CD8-positive, alpha-beta memory T cell (primary cell): ENCODE measurements at places on chromosomes 2 and 18.

- DNase-seq = no peak
Observed at GRCh38 chr2:171297956-171298355, 135.8 kb downstream of the METTL8 start.

GRCh38 chr18:79961527-79962291 lies 2.7 kb upstream of the HSBP1L1 start:
- DNase-seq = no peak

DNA sequence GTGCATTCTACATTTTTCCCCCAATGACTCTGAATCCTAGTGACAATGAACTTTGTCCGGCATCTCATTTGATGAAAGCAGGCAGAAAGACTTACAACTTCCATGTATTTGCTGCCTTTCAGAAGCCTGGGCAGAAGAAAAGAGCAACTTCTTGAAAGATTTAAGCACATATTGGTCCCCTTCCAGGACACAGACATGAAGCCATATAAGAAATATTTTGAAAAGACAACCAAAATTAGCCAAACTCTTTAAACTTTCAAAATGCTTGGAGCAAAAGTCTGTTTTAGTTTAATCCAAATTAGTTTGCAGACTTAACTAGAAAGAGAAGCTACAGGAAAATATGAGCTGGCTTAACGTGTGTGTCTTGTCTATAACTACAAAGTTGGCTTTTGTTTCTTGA lies 492.5 kb downstream of the NR4A2 start:
- no peak for DNase-seq

DNA sequence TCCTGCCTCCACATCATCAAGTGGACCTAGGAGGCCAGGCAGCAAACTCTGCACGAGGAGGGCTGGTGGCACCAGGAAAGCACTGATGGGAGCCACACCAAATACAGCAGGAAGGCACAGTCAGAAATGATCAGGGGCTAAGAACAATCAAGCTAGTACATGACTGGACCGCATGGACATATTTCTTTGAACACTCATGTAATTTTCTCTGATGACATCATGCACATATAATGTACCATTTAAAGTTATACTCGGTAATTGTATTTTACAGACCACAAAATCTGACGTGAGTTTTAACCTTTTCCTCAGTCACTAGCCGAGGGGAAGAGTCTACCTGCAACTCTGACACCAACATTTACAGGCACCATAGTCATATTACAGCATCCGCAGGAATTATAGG lies 76.7 kb downstream of the XDH start:
- DNase-seq = no peak

- no peak for DNase-seq
Observed at GRCh38 chr2:119751706-119752105, 8.0 kb upstream of the PTPN4 start.

DNA sequence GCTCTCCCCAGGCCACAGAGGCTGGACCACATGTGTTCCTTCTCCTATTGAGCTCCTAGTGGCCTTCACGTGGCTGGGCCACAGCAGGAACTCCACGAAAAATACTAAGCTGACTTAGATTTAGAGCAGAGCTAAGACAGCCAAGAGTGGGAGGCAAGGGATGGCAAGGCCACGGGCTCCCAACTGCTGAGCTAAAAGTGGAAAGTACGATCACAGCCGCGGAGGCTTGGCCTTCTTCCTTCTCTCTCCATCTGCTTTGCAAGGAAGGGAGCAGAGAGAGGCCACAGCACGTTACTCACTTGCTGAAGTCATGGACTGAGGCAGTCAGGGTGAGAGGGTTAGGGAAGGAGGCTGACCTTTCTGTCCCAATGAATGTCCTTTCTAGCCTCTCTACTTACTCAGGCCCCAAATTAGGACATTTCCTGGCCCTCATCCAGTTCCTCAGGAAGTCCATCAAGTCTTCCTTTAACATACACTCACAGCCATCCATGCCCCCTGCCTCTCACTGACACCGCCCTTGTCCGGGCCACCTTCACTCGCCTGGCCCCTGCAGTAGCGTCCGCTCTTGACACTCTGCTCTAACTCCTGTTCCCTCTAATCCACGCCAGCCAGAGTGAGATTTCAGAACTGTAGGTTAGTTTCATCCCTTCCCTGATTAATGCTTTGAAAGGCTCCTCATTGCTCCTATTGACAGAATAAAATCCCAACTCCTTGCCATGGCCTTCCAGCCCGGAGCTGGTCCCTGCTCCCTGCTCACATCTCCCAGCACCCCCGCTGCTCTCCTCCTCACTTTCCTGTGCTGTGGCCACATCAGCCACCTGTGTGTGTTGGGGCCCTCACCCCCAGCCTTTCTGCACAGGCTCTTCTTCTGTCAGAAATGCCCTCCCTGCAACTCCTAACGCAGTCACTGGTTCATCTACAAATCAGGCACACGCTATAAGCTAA lies 204.2 kb downstream of the CYP26B1 start:
- DNase-seq = no peak

- no peak for DNase-seq
Observed at GRCh38 chr2:30149976-30150375, 3.2 kb downstream of the YPEL5 start.

- DNase-seq = no peak
Observed at GRCh38 chr2:47223980-47224379, 68.9 kb upstream of the STPG4 start.

- DNase-seq = no peak
Observed at GRCh38 chr2:148350199-148350598, 294.4 kb upstream of the EPC2 start.

DNA sequence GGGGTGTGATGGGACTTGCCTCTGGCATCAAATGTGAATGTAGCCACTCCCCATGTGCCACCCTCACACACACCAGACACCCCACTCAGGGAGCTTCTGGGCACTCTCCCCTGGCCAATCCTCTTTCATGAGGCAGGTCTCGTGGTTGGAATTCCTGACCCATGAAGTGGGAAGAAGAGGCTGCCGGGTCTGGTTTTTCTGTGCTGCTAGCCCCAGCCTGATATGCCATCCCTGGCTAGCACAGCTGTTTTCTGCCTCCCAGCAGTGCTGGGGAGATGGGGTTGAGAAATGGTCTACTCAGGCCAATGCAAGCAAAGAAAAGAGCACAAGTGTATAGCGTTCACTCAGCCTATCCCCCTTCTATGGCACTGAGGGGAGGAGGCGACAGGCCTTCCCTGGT lies 1.2 kb upstream of the C2orf72 start:
- DNase-seq = no peak

DNA sequence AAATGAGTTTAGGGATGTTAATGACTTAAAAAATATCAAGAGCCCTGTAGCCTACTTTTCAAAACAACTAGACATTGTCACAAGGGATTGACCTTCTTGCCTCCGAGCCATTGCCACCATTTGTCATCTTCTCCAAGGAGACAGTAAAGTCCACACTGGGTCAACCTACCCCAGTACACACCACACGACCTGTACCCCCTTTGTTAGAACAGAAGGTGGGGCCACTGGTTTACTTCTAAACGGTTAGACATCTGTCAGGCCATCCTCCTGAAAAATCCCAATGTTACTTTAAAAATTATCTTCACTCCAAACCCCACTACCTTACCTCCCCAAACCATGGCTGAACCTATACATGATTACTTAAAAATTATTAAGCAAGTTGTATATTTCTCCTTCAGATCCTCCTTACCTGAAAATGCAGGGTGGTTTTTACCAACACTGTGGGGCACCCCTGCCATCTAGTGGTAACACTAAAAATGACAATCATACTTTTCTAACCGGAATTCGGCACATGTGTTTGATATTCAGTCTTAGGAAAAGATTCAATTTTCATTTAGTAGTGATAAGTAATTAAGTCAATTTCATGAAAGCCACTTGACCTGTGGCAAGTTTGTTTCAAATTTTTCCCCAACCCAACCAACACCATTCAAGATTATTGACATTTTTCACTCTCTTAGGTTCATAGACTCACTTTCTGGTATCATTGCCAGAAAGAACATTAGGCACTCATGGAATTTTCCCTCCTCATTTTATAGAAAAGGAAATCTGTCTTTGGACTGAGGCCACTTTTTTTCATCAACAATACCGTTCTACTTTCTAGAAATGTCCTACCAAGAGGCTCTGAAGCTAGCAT lies 265.3 kb upstream of the PKDCC start:
- peak; percentile 12 for DNase-seq

GRCh38 chr2:198314559-198315153 lies 510.3 kb downstream of the PLCL1 start:
- DNase-seq = peak; percentile 21

DNA sequence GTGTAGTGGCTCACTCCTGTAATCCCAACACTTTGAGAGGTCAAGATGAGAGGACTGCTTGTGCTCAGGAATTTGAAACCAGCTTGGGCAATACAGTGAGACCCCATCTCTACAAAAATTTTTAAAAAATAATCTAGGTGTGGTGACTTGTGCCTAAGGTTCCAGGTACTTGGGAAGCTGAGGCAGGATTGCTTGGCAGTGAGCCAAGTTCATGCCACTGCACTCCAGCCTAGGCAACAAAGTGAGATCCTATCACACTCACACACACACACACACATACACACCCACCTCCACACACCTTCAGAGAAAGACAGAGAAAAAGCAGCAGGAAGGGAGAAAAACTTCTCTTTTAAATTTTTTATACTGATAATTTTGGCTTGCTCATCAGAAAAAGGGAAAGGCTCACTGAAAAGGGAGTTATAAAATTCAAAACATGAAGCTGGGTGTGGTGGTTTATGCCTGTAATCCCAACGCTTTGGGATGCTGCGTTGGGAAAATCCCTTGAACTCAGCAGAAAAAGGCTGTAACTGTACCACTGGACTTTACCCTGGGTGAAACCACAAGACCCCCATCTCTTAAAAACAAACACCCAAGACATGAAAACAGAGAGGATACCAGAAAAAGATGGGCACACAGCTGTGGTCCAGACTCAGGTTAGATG lies 25.7 kb downstream of the FAM168B start:
- DNase-seq = no peak

GRCh38 chr18:24426398-24427294 lies at the start of gene IMPACT:
TSS of gene IMPACT (plus strand) at chr18:24426670. CDS start at chr18:24426757, 87 bp downstream.
- DNase-seq = peak; percentile 68

- DNase-seq = no peak
Observed at GRCh38 chr2:207311316-207312005, 145.7 kb upstream of the KLF7 start.

GRCh38 chr2:14944562-14945346 lies 312.2 kb downstream of the LRATD1 start:
- DNase-seq = no peak

GRCh38 chr2:112151271-112151670 lies 13.1 kb downstream of the FBLN7 start:
- DNase-seq = no peak
